ENCODE measurements at places on chromosomes 2 and 18.

- no peak for DNase-seq
Measured at GRCh38 chr2:224870341-224870740, 154.2 kb upstream of the CCDC195 start.

DNA sequence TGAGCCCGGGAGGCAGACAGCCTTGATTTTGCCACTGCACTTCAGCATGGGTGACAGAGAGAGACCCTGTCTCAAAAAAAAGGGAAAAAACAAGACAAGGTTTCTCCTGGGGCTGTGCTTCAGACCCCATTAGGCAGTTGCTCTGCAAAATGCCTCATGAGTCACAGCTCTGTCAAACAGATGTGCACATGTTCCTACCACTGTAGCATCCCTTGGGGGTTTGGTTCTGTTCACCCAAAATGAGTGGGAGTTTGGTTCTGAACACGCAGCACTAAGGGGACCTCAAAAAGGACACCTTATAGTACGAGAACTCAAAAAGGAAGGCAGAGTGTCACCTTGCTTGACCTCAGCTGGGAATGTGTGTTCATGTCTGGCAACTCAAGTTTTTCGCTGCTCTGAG is 134.9 kb downstream of the RPIA start:
- DNase-seq = no peak

- DNase-seq = peak; percentile 50
Measured at GRCh38 chr18:26710470-26711096, 154.9 kb downstream of the AQP4 start.

DNA sequence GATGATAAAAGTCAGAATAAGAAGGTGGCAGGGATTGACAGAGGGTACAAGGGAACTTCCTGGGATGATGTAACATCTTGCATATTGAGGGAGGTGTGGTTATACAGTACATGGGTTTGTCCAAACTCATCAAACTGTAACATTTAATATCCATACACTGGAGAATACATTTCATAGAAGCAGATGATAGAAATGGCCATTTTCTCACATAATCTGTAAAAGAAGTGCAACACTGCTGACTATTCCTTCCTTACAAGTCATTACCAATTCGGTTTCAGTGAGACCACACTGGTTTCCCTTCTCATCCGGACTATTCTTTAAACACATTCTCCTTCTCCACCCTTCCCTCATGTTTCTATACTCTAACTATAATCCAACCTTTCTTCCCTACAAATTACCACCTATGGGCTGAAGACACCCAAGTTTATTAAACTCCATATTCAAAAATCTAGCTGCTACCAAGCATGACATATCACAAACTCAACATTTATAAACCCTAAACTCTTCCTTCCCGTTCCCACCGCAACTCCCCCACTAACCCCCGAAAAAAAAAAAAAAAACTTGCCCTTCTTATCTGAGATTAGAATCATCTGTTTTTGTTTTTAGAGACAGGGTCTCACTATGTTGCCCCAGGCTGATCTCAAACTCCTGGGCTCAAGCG is 1.6 kb downstream of the COX7A2L start:
- peak; percentile 17 for DNase-seq

DNA sequence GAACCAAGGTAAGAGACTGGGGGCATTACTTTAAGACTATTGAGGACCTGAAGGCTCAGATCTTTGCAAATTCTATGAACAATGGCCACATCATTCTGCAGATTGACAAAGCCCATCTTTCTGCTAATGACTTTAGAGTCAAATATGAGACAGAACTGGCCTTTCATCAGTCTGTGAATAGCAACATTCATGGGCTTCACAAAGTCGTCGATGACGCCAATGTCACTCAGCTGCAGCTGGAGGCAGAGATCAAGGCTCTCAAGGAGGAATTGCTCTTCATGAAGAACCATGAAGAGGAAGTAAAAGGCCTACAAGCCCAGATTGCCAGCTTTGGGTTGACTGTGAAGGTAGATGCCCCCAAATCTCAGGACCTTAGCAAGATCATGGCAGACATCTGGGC is 43.8 kb upstream of the SLC4A10 start:
- no peak for DNase-seq
